ENCODE measurements at places on chromosomes 2 and 18.

GRCh38 chr18:12253663-12254135 lies 462 bp upstream of the CIDEA start:
- DNase-seq, result no peak

DNA sequence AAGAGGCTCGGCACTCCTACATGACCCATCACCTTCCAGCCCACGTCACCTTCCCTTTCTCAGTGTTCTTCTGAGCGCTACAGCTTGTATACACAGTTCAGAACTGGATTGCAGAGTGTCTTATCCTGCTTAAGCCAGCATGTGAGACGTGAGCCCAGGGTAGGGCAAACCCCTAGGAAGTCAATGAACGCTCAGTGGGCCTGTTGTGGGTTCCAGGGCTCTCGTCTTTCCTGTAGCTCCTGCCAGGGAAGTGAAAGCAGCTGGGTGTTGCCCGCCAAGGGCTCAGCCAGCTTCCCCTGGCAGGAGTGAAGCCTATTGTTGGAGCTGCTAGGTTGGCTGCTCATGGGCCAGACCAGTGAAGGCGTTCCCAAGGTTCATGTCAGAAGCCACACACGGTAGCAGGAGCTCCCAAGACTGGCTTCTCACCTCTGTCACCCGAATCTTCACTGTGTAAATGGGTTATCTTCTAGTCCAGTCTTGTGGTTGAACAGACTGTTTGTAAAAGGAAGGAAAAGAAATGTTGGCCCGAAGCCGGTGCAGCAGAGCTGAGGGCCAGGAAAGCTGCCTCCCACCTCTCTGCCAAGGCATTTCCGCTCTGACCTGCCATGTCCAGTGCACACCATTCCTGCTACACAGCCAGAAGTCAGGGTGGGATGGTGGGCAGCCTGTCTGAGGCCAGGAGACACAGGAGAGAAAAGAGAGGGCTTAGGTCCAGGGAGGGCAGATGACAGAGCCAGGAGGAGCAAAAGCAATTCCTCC lies 69.6 kb upstream of the RMDN2 start:
- DNase-seq, result no peak

- no peak for DNase-seq
Measured at GRCh38 chr2:239394346-239394945, 6.4 kb downstream of the HDAC4 start.

DNA sequence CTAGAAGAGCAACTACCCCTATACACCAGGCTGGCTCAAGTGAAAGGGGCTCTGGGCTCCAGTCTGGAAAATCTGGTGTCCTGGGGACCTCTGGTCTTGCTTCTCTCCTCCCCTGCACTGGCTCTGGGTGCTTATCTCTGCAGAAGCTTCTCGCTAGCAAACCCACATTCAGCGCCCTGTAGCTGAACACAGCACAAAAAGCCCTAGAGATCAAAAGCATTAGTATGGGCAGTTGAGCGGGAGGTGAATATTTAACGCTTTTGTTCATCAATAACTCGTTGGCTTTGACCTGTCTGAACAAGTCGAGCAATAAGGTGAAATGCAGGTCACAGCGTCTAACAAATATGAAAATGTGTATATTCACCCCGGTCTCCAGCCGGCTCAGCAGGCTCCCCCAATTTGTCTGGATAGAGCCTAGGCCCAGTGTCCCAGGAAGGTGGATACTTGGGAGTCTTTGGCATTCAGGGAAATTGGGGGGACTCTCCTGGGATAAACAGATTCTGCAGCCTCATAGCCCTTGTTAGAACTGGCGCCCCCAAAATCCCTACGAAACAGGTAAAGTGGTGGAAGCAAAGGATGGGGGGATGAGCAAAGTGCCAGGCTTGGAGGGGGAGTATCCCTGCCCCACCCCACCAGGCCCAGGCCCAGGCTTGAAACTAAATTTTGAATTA lies 2.5 kb upstream of the HOXD4 start:
- DNase-seq, result no peak

- no peak for DNase-seq
Measured at GRCh38 chr2:97766567-97766966, 53.2 kb downstream of the ZAP70 start.
